Psoas muscle (tissue), 8 donors: ENCODE measurements at places on chromosomes 2 and 18.

- DNase-seq: no peak
Observed at GRCh38 chr2:96170626-96171025, 25.4 kb upstream of the DUSP2 start.

GRCh38 chr2:56464066-56464465 is 280.3 kb downstream of the CCDC85A start:
- DNase-seq: no peak

DNA sequence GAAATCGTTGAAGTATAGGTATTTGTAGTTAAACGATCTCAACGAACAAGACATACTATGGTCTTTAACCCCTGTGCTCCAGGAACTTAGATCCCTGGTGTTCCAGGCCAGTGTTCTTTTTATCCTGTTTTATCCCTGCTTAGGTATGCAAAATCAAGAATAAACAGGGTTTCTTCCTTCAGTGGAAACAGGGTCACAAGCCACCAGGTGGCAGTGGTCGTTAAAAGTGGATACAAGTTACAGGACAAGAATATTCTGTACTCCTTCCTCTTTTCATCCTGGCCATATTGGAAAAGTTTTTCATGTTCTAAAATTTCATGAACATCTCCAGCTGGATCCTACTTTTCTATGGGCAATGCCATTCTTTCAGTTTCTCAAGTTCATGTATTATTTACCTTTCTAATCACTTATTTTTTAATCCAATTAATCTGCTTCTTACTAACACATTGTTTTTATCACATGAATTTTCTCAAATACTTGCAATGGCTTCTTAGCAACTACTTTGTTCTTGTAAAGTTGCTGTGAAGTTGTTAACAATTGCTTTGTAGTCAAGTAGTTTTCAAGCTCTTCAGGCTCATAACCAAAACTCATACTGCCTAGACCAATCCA is 16.4 kb upstream of the HNMT start:
- DNase-seq: peak; percentile 76

- DNase-seq: no peak
Observed at GRCh38 chr2:55587-56448, 9.5 kb upstream of the FAM110C start.
